ENCODE measurements at places on chromosomes 13 and 19. TPM values are rescaled to one million over a fixed set of nuclear protein-coding genes. Genes with fewer than 3 reads are reported as not detected.

Gene SIGLECL1
- not detected for total RNA-seq

Gene TMEM59L
- total RNA-seq = 6.3 TPM

Gene SPINT2
- 321 TPM for total RNA-seq

Gene ZNF677
- total RNA-seq = not detected

Gene CEACAM20
- total RNA-seq = 0.05 TPM

Gene CYP2S1
- 16.4 TPM for total RNA-seq

Gene EFNB2
- 4.3 TPM for total RNA-seq

Gene TMEM86B
- 4.4 TPM for total RNA-seq

Gene SNRNP70
- 341 TPM for total RNA-seq

Gene RASAL3
- not detected for total RNA-seq

Gene OR10H2
- total RNA-seq = not detected

Gene TTYH1
- 0.25 TPM for total RNA-seq

Gene SUPT5H
- 176 TPM for total RNA-seq

Gene COX7A1
- not detected for total RNA-seq

Gene HNRNPM
- total RNA-seq = 306 TPM

Gene CEACAM16
- total RNA-seq = 0.13 TPM

Gene ZNF850
- total RNA-seq = 0.31 TPM

Gene CD22
- total RNA-seq = 0.89 TPM

Gene CYP4F8
- not detected for total RNA-seq

Gene EHD2
- 156 TPM for total RNA-seq

Gene ZNF611
- total RNA-seq = 3.2 TPM

Gene SIAH3
- total RNA-seq = not detected

Gene SLC5A5
- 0.41 TPM for total RNA-seq

Gene WTIP
- total RNA-seq = 35.0 TPM
